Naive B cell (primary cell): ENCODE measurements at places on chromosomes 6 and 20. TPM values are rescaled to one million over a fixed set of nuclear protein-coding genes. Genes with fewer than 3 reads are reported as not detected.
A peak's percentile ranks its signal among the peaks of the same experiment; 100 is the strongest.

- no peak overlapping the region for H3K4me3 ChIP-seq
- no peak overlapping the region for H3K27ac ChIP-seq
- no peak for DNase-seq
- H3K4me1 ChIP-seq, result peaks cover 7% of the 10 kb centered on the region
Measured at GRCh38 chr20:5848711-5849505, 98.7 kb downstream of the SHLD1 start.

DNA sequence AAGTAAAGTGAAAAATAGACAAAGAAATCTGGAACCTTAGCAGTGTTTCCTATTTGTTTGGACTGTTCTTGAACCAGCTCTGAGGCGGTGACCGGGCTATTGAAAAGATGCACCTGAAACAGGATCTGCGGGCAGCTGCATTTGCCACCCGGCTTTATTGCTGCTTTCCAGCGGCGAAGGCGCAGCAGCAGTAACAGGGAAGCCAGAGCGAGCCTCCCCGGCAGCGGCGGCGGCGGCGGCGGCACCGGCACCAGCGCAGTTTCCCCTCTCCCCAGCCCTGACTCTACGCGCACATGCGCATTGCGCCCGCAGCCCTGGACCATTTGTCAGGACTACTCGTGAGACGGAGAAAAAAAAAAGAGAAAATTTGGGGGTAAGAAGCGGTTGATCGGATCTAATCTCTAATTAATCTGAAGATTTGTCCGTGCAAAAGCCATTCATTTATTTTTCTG lies at the start of gene L3MBTL3:
Gene L3MBTL3, plus strand, starts transcription at position 290 of the 452 bp plus-strand sequence. CDS start 24,119 bp downstream, outside the sequence.
- H3K27ac ChIP-seq, result peak within 1 kb of the TSS; percentile 95
- peaks cover 11% of the 10 kb centered on the region for H3K36me3 ChIP-seq
- H3K4me3 ChIP-seq, result peak within 1 kb of the TSS; percentile 100
- DNase-seq, result peak; percentile 83

DNA sequence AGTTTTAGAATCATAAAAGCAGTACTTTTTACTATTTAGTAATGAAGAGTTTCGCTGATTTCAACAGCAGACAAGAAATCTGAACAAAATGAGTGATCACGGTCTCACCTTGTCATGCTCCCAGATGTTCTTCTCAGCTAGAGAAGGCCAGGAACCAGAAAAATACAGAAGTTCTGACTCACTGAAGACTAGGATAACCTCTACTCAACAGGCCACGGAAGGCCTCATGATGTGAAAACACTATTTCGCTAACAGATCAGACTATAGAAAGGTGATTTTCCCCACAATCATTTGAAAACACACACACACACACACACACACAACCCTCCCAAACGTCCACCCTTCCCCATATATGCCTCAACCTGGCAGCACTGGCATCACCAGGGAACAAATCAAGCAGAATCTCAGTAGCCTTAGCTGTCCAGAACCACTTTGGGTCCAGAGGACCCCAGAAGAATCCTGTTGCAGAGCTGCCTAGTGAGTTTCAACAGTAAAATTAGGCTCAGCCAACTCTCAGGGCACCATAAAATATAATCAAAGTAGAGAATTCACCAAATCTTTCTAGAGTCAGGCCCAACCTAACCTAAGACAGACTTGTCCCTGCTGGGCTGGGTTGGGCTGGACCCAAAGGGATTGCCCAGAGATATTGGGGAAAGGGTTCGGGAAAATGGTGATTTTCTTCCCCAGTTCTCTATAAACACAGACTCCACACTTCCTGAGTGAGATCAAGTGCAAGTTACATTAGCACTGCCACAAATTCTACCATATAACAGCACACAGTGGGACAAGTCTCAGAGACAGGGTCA lies 7.9 kb downstream of the EXOC2 start:
- H3K4me1 ChIP-seq, result peaks cover 45% of the 10 kb centered on the region
- H3K36me3 ChIP-seq, result no peaks in the 10 kb centered on the region
- no peak overlapping the region for H3K4me3 ChIP-seq
- H3K27me3 ChIP-seq, result no peaks in the 10 kb centered on the region
- no peak overlapping the region for H3K27ac ChIP-seq

Gene ARMH2
- polyA plus RNA-seq, result not detected

- peaks cover 12% of the 10 kb centered on the region for H3K36me3 ChIP-seq
- H3K27me3 ChIP-seq, result peaks cover 25% of the 10 kb centered on the region
- DNase-seq, result no peak
- H3K27ac ChIP-seq, result no peak overlapping the region
- peaks cover 42% of the 10 kb centered on the region for H3K4me1 ChIP-seq
- H3K4me3 ChIP-seq, result peak overlapping the region; percentile 30
Measured at GRCh38 chr20:63175038-63175895, 40.7 kb downstream of the YTHDF1 start.

Gene NTSR1
- polyA plus RNA-seq, result not detected

Gene TREML2
- 36.6 TPM for polyA plus RNA-seq

DNA sequence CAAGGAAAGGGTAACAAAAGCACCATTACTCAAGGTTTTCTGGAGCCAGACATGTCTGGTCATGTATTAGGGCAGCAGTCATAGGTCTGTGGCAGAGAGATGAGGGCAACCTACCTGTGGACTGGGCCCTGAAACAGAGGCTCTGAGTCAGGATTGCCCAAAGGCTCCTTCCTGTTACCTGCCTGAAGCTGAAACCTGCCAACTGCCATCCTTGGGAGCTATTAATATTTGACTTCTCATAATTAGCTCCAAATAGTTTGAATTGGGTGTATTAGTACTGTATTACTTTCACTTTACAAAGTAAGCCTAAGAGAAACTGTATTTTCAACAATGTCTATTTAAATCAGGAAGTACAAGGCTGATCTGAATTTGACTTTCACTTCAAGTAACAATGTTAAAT lies 72.0 kb upstream of the TBX18 start:
- H3K4me1 ChIP-seq, result no peaks in the 10 kb centered on the region
- no peaks in the 10 kb centered on the region for H3K27me3 ChIP-seq
- no peaks in the 10 kb centered on the region for H3K36me3 ChIP-seq
- no peak overlapping the region for H3K4me3 ChIP-seq
- H3K27ac ChIP-seq, result no peak overlapping the region
- no peak for DNase-seq

Gene ZNF337
- 8.3 TPM for polyA plus RNA-seq

DNA sequence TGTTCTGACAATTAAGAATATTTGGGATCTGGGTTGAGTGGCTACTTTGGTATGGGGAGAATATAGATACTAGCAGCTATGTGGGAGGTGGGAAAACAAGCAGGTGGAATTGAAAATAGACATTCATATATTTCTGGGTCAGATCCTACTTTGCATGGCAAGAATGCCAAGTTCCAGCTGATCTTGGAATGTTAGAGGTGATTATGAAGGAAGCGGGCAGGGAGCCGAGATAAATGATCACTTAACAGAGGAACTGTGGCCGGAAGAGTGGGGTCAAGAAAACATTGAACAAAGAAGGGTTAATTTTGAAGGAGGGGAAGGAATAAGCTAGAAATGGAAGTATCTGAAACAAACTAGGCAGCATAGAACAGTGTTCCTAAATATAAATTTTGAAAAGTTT lies 15.4 kb downstream of the PLCB1 start:
- H3K27ac ChIP-seq, result no peak overlapping the region
- H3K4me1 ChIP-seq, result no peaks in the 10 kb centered on the region
- no peaks in the 10 kb centered on the region for H3K36me3 ChIP-seq
- no peak for DNase-seq

GRCh38 chr6:11921017-11921438 lies 91.1 kb upstream of the HIVEP1 start:
- no peak overlapping the region for H3K4me3 ChIP-seq
- no peaks in the 10 kb centered on the region for H3K4me1 ChIP-seq
- no peak for DNase-seq
- peak overlapping the region; percentile 82 for H3K27ac ChIP-seq
- no peaks in the 10 kb centered on the region for H3K36me3 ChIP-seq

DNA sequence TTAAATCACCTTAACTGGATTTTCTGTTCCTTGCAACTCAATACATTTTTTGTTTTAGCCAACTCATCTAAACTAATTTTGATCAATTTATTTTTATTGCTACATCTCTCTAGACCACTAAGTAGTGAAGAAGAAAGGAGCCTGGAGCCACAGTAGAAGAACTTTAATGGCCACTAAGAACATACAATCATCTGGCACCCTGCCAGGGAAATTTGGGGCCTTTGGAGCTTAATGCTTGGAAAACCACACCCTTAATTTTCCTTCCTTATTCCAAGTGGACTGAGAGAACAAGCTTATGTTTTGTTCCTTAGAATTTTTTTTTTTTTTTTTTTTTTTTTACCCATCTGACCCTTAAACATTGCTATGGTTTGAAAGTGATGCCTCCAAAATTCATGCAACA lies 12.0 kb upstream of the GMDS start:
- no peak for DNase-seq
- H3K36me3 ChIP-seq, result peaks cover 30% of the 10 kb centered on the region
- peaks cover 3% of the 10 kb centered on the region for H3K4me1 ChIP-seq
- no peaks in the 10 kb centered on the region for H3K27me3 ChIP-seq
